ENCODE measurements at places on chromosomes 7 and 10.

DNA sequence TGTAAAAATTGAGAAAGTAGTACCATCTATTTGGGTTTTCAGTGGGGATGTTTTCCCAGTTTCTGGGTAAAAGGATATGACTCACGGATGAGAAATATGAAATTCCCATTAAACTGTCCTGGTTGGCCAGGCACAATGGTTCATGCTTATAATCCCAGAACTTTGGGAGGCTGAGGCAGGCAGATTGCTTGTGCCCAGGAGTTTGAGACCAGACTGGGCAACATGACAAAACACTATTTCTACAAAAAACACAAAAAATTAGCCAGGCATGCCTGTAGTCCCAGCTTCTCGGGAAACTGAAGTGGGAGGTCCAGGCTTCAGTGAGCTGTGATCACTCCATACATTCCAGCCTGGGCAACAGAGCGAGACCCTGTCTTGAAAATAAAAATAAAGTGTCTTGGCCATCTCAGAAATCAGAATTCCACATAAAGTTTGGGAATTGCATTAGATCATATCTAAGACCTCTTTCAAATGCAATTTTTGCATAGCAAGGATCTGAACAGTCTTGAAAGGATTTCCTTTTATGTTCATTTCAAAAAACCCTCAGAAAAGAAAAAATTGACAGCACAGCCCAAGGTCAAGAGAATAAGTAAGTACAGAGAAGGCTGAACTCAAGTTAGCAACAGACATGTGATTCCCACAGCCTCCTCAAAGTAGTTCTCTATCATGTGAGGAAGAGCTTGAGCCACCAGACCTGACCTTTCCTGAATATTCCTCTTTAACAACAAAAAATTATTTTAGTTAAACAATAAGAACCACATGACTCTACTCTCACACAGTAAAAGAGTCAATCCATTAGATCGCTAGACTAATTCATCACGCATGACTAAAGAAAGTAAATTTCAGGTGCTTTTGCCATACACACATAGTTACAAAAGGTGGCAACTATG is 141.5 kb upstream of the CAV2 start:
- no peak for DNase-seq

DNA sequence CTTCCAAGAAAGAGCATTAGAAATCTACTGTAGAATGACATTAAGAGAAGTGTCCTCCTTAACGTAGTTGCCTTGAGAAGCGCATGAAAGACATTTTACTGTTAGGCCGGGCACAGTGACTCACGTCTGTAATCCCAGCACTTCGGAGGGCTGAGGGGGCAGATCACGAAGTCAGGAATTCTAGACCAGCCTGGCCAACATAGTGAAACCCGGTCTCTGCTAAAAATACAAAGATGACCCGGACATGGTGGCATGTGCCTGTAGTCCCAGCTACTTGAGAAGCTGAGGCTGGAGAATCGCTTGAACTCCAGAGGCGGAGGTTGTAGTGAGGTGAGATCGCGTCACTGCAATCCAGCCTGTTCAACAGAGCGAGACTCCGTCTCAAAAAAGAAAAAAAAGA is 28.9 kb downstream of the TARP start:
- no peak for DNase-seq

DNA sequence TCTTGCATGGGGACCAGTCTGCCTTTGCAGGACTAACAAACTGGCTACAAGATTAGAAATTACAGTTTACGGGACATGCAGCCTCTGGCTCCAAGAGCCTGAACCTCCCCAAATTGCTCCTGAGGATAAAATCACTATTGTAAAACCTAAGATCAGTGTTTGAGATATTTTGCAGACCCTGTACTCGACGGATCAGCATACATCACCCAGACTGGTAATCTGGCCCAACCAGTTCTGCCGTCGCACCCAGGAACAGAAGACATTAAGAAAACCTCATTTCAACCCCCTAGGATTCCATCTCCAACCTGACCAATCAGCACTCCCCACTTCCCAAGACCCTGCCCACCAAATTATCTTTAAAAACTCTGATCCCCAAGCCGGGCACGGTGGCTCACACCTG is 27.1 kb upstream of the DNMBP start:
- no peak for DNase-seq

DNA sequence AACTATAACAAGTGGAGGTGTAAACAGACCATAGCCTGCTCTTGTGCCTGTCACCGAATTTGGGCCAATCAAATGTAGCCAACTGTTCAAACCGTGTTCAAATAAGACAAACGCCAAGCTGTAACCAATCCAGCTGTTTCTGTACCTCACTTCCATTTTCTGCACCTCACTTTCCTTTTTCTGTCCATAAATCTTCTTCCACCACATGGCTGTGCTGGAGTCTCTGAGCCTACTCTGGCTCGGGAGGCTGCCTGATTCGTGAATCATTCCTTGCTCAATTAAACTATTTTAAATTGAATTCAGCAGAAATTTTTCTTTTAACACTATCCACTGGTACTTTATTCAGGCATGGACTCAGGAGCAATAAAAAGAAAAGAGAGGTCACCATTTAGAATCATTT is 29.9 kb upstream of the COL1A2 start:
- DNase-seq = no peak

DNA sequence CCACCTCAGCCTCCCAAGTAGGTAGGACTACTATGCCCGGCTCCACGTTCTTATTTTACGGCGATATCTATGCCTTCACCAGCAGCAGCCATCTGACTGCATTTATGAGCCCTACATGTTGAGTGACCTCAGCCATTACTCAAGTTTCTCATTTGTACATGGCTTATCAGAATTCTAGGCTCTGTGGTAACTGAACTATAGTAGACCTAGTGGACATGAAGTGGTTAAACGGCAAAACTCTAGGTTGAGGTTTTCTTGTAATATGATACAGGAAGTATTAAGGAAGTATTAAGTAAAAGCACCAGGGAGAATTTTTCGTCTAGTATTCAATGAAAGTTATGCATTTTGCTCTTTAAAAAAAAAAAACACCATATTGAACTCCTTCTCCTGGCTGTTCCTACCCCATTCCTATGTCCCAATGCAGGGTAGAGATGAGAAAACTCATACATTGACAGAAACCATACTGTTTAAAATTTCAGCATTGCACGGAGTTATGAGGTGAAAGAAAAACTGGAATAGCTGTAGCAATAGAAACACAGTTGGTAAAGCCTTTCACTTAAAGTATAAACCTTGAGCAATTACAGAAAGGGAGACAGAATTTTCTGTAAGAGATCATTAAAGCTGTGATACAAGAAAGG is 39.8 kb upstream of the EPC1 start:
- no peak for DNase-seq

DNA sequence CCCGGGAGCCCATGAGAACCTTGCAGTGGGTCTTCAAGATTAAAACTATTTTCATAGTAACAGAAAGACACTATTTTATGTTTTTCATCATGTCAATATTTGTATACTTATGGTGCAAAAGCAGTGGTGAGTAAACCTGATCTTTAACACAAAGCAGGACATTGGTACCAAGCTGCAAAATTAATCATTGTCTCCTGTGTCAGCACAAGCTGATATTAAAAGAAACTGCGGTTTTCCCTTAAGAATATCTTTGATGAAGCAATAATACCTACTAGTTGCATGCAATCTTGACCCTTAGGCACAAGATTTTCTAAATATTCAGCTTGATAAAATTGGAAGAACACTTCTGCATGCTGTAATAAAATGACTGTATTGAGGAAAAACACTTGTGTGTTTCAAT is 121.7 kb downstream of the MDFIC start:
- DNase-seq = no peak

DNA sequence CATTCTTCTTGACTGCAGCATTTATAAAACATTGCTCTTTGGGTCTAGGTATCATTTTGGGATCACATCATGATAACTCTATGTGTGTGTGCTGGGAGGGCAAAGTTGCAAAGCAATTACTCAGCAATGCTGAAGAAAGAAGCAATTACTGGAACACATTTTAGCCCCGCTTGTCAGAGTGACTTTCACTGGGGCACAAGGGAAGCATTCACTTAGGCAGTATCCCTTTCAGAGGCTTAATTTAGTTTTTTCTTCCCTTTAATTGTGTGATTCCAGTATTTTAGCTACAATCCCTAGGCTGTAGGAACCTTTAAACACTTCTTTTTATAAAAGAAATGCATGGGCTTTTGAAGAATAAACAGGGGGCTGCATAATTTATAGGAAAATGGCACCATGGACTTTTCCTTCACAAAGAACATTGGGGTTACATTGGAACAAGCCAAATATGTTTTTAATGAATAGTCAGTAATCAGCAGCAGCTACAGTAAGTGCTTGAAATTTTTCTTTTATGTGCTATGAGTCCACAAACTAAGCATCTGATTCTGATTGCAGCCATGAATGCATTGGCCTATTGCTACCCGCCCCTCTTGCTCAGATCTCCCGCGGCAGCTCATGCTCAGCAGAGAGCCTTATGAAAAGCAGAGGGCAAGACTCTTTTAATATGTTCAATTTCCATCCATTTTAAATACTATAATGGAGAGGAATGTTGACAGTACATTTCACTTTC is 51.2 kb upstream of the NXPH1 start:
- DNase-seq = no peak

DNA sequence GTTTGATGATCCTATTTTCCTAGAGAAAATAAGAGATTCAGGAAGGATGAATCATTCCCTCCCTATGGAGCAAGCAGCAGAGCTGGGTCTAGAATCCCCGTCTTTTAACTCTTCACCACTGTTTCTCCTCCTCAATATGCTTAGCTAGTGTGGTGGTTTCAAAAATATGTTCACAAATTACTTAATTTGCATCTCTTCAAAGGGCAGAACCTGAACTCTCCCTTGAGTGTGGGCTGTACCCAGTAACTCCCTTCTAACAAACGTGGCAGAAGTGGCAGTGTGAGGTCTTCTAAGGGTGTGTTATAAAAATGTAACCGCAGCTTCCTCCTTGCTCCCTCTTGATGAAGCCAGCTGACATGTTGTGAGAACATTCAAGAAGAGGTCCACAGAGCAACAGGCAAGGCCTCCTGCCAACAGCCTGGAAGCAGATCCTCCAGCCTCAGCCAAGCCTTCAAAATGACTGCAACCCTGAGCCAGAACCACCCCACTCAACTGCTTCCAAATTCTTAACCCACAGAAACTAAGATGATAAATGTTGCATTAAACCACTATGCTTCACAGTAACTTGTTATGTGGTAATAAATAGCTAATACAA is 36.6 kb downstream of the SRPK2 start:
- no peak for DNase-seq

GRCh38 chr10:7445474-7446185 is 34.8 kb upstream of the SFMBT2 start:
- no peak for DNase-seq
